H1 (cell line): ENCODE measurements at places on chromosomes 7 and 10. TPM values are rescaled to one million over a fixed set of nuclear protein-coding genes. Genes with fewer than 3 reads are reported as not detected.

GRCh38 chr7:14739168-14739840 is 163.2 kb downstream of the DGKB start:
- DNase-seq, result no peak
- no peak overlapping the region for H3K27ac ChIP-seq
- H3K4me1 ChIP-seq, result peaks cover 3% of the 10 kb centered on the region
- no peaks in the 10 kb centered on the region for H3K27me3 ChIP-seq
- H3K36me3 ChIP-seq, result peaks cover 3% of the 10 kb centered on the region; the same call in 1 of the 2 replicates
- H3K4me3 ChIP-seq, result no peak overlapping the region

CHAT gene
- not detected in 2 replicates for total RNA-seq

DNA sequence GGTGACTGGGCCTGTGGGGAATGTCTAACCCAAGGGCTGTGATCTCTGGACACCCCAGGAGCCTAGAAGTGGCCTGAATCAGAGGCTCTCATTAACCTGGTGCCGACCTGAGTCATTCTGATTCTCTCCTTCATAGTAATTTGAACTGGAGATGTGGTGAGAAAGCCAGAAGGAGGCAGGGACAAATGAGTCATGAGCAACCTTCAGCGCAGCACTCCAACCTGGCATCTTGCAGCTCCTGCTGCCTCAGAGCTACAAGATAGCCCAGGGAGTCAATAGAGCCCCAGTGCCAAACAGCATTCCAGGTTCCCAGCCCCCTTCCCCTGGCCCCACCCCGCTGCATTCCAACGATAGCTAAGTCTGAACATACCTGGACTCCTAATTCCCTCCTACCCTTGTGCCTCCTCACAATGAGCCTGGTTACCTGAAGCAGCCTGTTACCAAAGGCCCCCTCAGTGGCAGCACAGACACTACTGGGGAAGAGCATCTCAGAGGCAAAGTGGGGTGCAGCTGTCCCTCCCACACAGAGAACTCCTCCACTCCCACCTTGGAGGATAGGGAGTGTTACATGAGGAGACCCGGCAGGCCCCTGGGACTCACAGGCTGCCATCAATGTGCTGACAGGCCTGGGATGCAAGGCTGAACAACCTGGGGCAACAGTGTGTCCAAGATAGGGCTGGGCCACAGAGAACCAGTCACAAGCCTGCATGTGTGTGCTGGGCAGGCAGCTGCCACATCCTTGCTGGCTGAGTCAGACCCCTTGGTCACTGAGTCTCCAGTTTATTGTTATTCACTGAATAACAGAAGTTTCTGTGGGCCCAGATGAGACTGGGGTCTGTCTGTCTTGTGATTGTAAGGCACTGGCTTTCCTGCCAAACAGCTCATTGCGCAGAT is 76.8 kb upstream of the LEP start:
- H3K27me3 ChIP-seq, result peaks cover 48% of the 10 kb centered on the region
- no peak overlapping the region for H3K27ac ChIP-seq
- H3K4me1 ChIP-seq, result peaks cover 25% of the 10 kb centered on the region

ATXN7L1 gene
- total RNA-seq, result 34.0 and 34.5 TPM in 2 replicates

- no peak overlapping the region for H3K27ac ChIP-seq
- H3K36me3 ChIP-seq, result no peaks in the 10 kb centered on the region
Observed at GRCh38 chr7:87874066-87874465, 2.1 kb downstream of the SLC25A40 start.

- no peak overlapping the region for H3K4me3 ChIP-seq
- peaks cover 16% of the 10 kb centered on the region for H3K27me3 ChIP-seq
- H3K27ac ChIP-seq, result no peak overlapping the region
- no peaks in the 10 kb centered on the region for H3K36me3 ChIP-seq
Observed at GRCh38 chr7:45155357-45155900, 2.2 kb upstream of the RAMP3 start.

DNA sequence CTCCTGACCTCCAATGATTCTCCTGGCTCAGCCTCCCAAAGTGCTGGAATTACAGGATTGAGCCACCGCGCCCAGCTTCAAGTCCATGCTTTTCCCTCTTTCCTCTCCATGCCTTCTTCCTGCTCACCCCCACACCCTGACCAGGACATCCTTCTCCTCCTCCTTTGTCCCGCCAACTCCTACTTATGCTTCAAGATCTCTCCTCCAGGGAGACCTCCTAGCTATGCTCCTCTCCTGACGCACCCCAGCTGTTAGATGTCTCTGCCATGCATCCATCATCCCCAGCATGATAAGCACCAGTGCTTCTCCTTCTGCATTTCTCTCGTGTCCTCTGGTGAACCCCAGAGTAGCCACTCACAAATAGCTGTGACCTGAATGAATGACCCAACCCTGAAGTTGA is 21.1 kb downstream of the SRRM3 start:
- H3K4me1 ChIP-seq, result peaks cover 15% of the 10 kb centered on the region
- no peaks in the 10 kb centered on the region for H3K27me3 ChIP-seq
- H3K27ac ChIP-seq, result no peak overlapping the region

DNA sequence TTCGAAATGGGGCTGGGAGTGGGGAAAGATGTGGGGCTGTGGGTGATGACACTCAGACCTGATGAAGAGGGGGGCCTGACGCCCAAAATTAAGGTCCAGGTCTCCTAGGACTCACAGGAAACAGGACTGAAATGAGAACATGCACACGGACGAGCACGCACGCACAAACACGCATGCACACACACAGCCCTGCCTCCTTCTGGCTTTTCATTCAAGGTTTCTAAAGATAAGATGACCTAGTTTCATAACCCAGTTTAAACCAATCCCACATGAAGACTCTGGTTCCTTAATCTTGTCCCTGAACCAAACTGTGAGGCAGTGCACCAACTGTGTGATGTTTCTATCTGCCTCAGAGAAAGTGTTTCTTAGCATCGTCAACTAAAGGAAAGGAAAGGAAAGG is 162.0 kb downstream of the DGKI start:
- H3K27ac ChIP-seq, result no peak overlapping the region
- no peak for DNase-seq
- no peaks in the 10 kb centered on the region for H3K4me1 ChIP-seq

FBH1 gene
- total RNA-seq, result 49.0 and 51.8 TPM in 2 replicates

ARHGEF5 gene
- total RNA-seq, result 32.7 and 34.6 TPM in 2 replicates

DNA sequence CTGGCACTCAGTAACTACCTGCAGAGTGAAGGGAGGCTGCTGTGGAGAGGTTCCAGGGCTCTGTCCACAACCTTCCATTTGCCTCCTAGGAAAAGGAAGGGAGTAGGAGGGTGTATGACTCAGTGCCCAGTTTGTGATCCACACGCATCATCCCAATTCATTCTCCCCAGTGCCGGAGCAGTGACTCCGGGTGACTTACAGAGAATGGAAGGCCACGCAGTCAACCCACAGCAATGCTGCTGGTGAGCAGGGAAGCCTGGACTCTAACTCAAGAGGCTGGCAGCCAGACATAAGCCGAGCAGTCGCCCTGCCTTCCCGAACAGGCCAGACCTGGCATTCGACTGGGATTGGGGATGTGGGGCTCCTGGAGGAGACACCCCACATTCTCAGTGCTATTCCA is 139.9 kb downstream of the SH3PXD2A start:
- no peaks in the 10 kb centered on the region for H3K27me3 ChIP-seq
- H3K27ac ChIP-seq, result no peak overlapping the region
- H3K4me1 ChIP-seq, result peaks cover 3% of the 10 kb centered on the region; the same call in 1 of the 2 replicates
- DNase-seq, result no peak
- no peaks in the 10 kb centered on the region for H3K36me3 ChIP-seq

- H3K27ac ChIP-seq, result no peak overlapping the region
- H3K4me1 ChIP-seq, result no peaks in the 10 kb centered on the region
- H3K36me3 ChIP-seq, result no peaks in the 10 kb centered on the region
Observed at GRCh38 chr10:6918305-6918704, 338.2 kb upstream of the PRKCQ start.

GCC1 gene
- 14.7 and 15.0 TPM in 2 replicates for total RNA-seq

DNA sequence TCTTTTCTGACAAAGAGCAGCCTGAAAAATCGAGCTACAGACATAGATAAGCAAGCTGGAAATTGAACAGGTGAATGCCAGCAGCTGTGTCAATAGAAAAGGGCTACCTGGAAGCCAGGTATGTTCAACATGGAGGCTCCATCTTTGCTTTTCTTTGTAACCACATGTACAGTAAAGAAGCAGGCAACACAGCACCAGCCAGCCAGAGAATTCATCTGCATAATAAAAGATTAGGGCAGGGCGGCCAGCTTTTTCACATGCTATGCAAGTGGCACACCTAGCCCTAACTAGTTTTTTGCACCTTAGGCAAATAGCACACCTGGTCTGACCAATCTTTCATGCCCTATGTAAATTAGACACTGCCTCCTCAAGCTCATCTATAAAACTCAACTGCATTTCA is 25.7 kb downstream of the COG5 start:
- H3K27ac ChIP-seq, result no peak overlapping the region
- no peak for DNase-seq
- H3K36me3 ChIP-seq, result no peaks in the 10 kb centered on the region
- H3K4me3 ChIP-seq, result no peak overlapping the region; the same call in 1 of the 2 replicates
- H3K4me1 ChIP-seq, result no peaks in the 10 kb centered on the region
- H3K27me3 ChIP-seq, result no peaks in the 10 kb centered on the region

CARD11 gene
- 29.8 and 33.4 TPM in 2 replicates for total RNA-seq

- DNase-seq, result no peak
- no peak overlapping the region for H3K27ac ChIP-seq
- H3K36me3 ChIP-seq, result no peaks in the 10 kb centered on the region
- no peaks in the 10 kb centered on the region for H3K27me3 ChIP-seq
Observed at GRCh38 chr10:6416892-6417512, 163.1 kb downstream of the PRKCQ start.

PIP gene
- not detected in 2 replicates for total RNA-seq

- H3K27me3 ChIP-seq, result no peaks in the 10 kb centered on the region
- peaks cover 6% of the 10 kb centered on the region for H3K4me1 ChIP-seq
- H3K27ac ChIP-seq, result no peak overlapping the region
- no peaks in the 10 kb centered on the region for H3K36me3 ChIP-seq
- H3K4me3 ChIP-seq, result no peak overlapping the region
Observed at GRCh38 chr10:1243486-1244234, 187.5 kb downstream of the WDR37 start.

MYL7 gene
- 3.3 and 3.6 TPM in 2 replicates for total RNA-seq

DNA sequence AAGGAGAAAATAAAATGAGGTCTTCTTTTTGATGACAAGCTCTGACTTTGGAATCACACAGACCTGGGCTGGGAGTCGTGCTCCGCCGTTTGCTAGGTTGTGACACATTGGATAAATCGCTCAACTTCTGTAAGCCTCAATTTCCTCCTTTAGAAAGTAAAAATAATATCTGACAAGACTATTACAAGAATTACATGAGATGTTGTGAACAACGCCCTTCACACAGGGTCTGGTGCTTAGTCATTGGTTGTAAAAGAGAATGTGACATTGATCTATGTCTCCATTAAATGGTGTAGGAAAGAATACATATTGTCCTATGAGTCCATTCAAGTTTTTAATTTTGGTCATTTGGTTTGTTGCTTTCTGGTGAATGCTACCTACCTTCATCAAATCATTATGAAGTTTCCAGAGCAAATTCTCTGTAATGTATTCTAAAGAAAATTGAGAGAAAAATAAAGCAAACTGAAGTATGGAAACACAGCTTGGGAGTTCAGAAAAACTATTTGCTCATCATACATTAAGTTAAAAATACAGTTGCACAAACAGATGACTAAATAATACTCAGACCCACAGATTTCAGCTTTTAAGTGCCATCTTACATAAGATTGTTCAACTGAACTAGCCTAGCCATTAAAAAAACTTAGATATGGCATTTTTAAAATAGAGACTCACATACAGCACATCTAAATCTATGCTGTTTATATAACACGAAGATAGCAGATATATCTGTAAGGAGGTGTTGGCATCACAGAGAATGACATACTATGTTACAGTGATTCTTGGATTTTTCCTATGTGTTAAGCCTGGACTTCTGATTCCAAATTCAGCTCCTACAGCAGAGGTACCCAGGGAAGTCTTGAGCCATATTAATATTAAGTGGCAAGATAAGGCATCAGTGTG is 12.3 kb upstream of the ADRB1 start:
- H3K27ac ChIP-seq, result no peak overlapping the region
- H3K4me1 ChIP-seq, result no peaks in the 10 kb centered on the region
- no peak for DNase-seq
- no peaks in the 10 kb centered on the region for H3K36me3 ChIP-seq
- no peak overlapping the region for H3K4me3 ChIP-seq

DNA sequence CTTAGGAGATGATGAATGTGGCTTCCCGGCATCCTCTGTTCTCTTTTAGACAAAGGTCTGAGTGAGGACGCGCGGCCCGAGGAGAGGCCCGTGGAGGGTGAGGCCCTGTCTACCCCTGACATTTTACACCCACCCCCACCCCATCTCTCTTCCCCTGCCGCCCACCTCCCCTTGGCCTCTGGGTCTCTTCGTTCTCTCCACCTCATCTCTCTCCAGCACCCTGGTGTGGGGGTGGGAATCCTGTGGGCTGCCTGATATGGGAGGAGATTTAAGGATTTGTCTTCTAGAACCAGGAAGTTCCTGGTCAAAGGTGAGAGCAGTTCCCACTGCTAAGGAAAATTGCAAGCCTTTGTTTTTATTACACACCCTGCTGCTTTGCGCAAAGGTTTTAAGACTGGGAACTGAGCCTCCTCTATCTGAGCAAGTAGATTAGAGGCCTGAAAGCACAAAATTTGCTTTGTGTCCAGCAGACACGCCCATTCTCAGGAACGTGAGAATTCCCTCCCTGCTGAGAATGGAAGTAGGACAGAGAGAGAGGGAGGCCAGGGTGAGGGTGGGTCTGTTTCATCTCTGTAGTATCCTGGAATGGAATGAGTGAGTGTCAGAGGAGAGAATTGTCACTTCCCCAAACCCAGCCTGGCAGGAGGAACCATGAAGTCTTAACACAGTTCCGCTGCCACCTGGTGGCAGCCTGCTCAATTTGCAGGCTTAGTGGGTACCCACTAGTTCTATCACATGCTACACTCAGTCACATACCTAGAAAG is 91.2 kb downstream of the GTF2IRD1 start:
- H3K27me3 ChIP-seq, result no peaks in the 10 kb centered on the region
- peak; percentile 67 for DNase-seq
- H3K4me1 ChIP-seq, result 0 out of 2 replicates have a peak, but pooled peaks cover 2% of the 10 kb centered on the region
- H3K27ac ChIP-seq, result no peak overlapping the region
- no peak overlapping the region for H3K4me3 ChIP-seq

DGKI gene
- 0.71 and 0.84 TPM in 2 replicates for total RNA-seq

DNA sequence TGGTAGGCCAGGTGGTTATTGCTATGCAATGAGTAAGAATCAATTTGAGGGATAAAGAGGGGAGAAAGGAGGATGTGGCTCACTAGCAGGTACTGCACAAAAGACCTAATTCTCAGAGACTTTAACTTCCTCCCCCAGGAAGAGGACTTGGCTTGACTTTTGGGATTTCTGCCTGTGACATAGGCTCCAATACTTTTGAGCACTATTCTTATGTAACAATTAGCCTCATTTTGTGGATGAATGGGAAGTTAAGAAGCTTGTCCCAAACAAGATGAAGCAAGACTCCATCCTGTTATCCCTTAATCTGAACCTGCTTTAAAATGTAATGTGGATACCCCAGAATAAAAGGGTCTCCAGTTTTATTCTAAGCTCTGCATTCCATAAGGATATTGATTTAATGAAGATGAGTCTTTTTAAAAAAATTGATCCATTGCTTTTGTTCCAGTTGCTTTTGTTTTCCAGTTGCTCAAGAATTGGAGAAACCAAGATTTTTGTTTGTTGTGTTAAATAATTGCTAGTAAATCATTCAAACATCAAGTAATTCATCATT is 218.5 kb downstream of the SNX13 start:
- no peak overlapping the region for H3K4me3 ChIP-seq
- no peaks in the 10 kb centered on the region for H3K27me3 ChIP-seq
- no peak for DNase-seq
- H3K4me1 ChIP-seq, result no peaks in the 10 kb centered on the region
